ENCODE measurements at places on chromosomes 7 and 10.

DNA sequence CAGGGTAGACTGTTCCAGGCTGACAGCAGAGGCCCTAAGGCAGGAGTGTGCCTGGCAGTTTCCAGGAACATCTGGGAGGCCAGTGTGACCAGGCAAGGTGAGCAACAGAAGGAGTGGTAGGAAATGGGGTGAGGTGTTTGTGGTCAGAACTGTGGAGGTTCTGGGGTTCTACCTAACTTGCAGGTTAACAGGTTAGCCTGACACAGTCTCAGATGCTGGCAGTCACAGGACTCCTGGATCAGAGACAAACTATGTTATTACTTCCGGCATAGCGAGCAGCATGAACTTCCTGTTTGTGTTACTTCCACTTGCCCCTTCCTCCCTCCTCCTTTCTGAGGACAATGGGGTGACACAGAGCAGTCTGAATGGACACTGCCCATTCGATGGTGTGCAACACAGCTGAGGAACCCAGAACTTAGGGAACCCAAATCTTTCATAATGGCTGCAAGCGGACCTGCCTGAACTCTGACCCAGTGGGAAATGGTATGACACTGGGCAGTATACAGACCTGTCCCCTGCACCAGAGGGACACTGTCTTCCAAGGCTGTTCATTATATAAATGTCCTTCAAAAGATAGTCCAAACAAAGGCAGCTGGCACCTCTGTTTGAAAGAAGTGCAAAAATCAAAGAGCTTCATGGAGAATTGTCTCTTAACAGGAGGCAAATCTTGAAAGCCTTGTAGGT, 3.9 kb upstream of the SAR1A start:
- DNase-seq = no peak

- no peak for DNase-seq
Measured at GRCh38 chr7:70554646-70555045, 577.3 kb upstream of the GALNT17 start.

DNA sequence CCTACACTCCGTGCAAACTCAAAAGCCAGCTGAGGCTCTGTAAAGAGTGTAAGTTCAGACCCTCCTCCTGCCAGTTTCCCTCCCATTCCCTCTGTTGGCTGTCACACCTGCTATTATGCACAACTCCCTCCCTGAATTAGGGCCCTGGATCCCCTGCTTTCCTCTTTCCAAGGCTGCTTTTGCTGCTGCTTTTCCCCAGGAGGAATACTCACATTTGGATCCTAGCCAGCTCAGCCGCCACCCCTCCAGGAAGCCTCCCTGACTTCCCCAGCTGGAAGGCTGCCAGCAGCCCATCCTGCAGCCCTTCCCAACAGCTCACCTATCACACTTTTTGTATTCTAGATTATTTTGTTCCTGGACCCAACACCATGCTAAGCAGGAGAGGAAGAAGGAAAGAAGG, 40.9 kb upstream of the WDR11 start:
- DNase-seq = no peak

DNA sequence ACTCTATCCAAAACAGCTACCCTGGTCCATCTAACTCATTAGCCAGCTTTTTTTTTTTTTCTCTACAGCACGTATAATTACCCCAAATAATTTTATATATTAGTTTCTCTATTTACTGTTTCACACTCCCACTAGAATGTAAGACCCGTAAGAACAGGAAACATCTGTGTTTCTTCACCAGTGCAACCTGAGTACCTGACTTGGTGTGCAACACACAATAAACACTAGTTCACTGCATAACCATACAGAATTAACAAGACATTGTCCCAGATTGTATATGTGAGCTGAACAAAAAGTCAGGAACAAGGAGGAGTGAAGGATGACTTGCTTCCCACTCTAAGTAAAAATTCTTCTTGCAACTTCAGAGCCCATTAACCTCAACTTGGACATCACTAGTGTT, 180.2 kb upstream of the AKR1E2 start:
- no peak for DNase-seq

GRCh38 chr7:69448071-69448470, 150.2 kb upstream of the AUTS2 start:
- DNase-seq = no peak

DNA sequence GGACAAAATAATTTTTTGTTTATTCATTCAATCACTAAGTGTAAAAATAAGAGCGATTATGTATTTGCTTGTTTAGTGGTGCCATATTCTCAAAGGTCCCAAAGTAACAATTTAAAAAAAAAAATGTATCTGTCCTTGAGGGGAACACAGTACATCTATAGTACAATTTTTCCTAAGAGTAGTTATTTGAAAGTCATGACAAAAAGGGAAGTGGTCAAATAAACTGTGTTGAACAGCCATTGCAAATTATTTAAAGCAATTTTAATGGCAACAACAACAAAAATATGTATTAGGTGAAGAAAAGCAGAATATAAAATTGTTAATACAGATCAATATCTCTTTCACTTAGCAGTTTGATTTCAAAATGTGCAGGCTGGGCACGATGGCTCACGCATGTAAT, 943.5 kb downstream of the CNTNAP2 start:
- DNase-seq = no peak

- DNase-seq = no peak
Measured at GRCh38 chr10:55019439-55019838, 218.4 kb upstream of the PCDH15 start.

GRCh38 chr10:34758447-34758996, 56.6 kb downstream of the PARD3 start:
- no peak for DNase-seq

DNA sequence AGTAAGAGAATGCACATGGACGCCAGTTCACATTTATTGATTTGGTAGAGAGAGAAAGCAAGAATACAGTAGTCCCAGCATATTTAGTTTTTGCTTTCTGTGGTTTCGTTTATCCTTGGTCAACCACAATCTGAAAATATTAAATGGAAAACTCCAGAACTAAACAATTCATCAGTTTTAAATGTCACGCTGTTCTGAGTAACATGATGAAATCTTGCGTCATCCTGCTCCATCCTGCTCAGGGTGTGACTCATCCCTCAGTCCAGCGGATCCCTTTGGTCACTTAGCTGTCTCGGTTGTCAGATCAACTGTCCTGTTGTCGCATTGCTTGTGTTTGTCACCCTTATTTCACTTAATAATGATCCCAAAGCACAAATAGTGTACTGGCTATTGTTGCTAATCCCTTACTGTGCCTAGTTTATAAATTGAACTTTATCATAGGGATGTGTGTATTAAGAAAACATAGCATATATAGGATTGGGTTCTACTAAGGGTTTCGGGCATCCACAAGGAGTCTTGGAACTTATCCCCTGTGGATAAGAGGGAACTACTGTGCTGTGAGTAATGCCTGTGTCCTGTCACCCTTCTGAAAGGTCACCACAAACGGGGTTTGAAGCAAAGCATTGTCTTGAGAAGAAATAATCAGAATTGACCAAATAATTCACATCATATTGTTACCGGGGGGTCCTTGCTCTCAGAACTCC, 73.6 kb downstream of the OTUD1 start:
- DNase-seq = no peak

- DNase-seq = no peak
Measured at GRCh38 chr10:18860631-18861240, 187.9 kb upstream of the MALRD1 start.

DNA sequence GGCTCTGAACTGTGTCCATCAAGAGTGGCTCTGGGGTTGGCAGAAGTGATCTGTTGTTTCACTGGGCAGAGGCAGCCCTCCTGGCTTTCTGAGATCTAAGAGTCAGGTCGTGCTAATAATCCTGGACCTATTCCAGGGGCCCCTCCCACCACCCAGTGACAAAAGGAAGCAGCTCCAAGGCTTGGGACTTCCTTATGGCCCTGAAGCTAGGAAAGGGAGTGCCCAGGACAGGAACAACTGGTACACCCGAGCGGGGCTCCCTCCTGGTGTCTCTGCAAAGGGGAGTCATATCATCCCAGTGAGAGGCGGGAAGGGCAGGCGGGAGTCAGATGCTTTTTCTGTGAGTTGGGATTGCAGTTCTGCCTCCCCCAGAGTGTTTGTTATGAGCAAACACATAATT, 32.3 kb downstream of the RPS24 start:
- no peak for DNase-seq

DNA sequence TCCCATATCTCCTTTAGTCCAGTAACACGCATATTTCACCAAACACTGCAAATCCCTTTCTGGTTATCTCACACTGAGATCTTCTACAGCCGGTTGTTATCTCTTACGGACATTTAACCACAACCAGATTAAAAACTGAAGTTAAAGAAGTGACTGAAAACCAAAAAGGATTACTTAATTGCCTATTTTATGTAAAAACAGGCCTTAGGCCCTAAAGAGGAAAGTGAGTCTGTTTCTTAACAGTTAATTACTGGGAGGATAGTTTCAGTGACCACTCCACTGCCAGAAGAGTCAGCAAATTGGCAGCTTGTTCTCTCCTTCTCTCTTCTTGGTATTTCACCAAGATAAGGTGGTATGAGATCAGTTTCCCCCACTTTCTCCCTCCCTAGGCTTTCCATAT, 161.9 kb upstream of the MEOX2 start:
- no peak for DNase-seq

Data from DMS 273 treated with DMSO at 0.1 percent for 48 hours (cell line).